ENCODE measurements at places on chromosomes 2 and 18.

GRCh38 chr18:9742524-9743131 is 34.5 kb downstream of the RAB31 start:
- no peak for DNase-seq

DNA sequence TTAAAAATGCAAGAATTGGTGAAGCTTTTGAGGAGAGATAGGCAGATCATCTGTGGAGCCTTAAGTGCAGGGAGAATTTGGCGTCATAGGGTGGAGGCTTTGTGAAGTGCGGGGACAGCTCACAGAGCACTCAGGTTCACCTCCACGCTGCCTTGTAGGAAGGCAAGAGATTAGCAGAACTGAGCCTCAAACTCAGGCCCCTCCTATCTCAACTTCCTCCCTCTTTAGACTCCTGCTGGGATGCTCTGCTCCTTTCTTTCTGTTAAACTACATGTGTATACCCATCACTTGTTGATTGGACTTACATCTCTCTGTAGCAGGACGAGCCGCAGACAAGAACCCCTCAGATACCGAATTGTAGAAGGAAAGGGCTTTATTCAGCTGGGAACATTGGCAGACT is 422.2 kb downstream of the SETBP1 start:
- no peak for DNase-seq

- no peak for DNase-seq
These were observed 236.3 kb upstream of the FSIP2 start for GRCh38 chr2:185502351-185502750.

DNA sequence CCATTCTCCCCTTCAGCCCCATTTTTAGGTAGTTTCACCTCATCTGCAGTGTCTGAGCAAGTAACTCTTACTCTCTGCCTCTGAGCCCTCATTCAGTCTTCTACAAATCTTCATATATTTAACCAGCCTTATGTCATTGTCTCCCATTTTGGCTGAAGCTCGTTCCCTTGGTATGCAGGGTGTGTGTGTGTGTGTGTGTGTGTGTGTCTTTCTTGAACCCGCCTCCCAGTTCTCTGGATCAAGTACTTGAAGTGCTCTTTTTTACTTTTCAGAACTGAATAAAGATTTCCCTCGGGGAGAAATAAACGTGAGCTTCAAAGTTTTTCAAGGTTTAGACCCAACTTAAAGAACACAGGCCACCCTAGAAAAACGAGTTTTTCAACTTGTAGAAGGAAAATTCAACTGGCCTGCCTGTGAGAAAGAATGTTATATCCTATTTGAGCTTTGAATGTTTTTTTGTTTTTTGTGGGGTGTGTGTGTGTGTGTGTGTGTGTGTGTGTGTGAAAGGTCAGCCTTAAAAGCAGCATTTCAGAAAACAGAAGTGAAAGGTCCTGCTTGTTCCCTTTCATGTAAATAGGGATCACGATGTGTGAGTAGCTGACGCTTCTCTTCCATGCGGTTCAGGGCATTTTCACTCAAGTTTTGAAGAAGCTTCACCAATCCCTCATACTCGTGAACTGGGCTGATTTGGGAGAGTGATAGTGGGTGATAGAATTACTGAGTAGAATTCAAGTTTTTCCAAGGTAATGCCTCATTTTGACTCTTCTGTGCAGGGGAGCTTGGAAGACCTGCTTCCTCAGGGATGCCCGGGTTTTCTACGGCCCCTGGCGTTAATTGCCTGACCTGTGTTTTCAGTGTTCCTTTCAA is 50.6 kb upstream of the EML6 start:
- DNase-seq: peak; percentile 64

- DNase-seq: no peak
These were observed 9.4 kb upstream of the COLEC11 start for GRCh38 chr2:3585261-3586109.

Data from inflammatory macrophage treated with lipopolysaccharide for 1 hour (primary cell).